Activated T-helper 17 cell treated with anti-CD3 and anti-CD28 coated beads, Interleukin-2, amount 50 U/mL, for 72 hours (primary cell): ENCODE measurements at places on chromosomes 2 and 18.

DNA sequence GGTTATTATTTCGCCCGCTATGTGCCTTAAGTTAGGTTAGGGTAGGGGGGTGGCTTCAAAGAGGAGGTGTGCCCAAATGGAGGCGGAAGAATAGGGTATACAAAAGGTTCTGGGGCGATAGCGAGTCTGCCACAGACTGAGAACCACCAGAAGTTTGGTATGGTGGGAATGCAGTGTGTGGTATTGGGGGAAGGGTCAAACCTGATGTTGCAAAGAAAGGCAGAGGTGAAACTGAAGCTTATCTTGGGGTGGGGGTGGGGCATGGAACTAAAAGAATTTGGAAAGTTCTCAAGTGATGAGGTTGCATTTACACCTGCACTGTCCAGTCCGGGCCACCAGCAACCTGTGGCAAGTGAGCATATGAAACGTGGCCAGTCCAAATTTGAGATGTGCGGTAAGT lies 11.8 kb upstream of the CCBE1 start:
- ATAC-seq, result no peak

DNA sequence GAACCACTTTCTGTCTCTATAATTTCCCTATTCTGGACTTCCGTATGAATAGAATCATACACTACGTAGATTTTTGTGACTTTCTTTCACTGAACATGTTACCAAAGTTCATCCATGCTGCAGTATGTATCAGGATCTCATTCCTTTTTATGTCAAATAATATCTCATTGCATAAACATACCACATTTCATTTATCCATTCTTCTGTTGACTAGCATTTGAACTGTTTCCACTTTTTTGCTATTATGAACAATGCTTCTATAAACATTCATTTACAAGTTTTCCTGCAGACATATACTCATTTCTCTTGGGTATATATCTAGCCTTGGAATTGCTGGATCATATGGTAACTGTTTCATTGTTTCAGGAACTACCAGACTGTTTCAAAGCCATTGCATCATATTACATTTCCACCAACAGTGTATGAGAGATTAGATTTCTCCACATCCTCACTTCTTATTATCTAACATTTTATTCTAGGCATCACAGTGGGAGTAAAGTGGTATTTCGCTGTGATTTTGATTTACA lies 186.2 kb downstream of the DYM start:
- ATAC-seq, result no peak

DNA sequence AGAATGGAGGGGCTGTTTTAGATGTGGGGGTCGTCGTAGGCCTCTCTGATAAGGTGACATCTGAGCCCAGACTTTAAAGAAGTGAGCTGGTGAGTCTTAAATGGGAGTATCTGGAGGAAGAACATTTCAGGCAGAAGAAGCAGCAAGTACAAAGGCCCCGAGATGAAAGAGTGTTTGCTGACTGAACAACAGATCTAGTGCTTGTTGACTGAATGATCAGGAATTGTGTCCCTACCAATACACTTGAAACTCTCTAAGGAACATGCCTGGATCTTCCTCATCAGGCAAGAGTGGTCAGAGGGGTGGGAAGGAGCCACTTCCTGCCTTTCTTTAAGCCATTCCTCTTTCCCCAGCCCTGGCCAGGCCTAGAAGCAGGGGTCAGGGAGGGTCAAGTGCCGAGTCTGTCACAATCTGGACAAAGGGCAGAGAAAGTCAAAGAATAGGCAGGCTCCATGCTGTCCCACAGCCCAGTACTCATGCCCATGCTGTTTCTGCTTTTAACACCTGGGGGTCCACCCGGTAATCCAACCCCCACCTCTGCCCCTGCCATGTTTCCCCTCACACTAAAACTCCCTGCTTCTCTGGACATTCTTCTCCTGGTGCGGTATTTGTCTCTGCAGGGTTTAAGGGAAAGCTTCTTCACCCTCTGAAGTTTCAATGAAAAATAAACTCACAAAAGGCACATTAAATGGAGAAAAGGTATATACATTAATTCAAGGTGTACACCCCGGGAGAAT lies 3.0 kb upstream of the TMEM37 start:
- no peak for ATAC-seq

- ATAC-seq, result no peak
Observed at GRCh38 chr2:18066894-18067293, 188.4 kb downstream of the KCNS3 start.

DNA sequence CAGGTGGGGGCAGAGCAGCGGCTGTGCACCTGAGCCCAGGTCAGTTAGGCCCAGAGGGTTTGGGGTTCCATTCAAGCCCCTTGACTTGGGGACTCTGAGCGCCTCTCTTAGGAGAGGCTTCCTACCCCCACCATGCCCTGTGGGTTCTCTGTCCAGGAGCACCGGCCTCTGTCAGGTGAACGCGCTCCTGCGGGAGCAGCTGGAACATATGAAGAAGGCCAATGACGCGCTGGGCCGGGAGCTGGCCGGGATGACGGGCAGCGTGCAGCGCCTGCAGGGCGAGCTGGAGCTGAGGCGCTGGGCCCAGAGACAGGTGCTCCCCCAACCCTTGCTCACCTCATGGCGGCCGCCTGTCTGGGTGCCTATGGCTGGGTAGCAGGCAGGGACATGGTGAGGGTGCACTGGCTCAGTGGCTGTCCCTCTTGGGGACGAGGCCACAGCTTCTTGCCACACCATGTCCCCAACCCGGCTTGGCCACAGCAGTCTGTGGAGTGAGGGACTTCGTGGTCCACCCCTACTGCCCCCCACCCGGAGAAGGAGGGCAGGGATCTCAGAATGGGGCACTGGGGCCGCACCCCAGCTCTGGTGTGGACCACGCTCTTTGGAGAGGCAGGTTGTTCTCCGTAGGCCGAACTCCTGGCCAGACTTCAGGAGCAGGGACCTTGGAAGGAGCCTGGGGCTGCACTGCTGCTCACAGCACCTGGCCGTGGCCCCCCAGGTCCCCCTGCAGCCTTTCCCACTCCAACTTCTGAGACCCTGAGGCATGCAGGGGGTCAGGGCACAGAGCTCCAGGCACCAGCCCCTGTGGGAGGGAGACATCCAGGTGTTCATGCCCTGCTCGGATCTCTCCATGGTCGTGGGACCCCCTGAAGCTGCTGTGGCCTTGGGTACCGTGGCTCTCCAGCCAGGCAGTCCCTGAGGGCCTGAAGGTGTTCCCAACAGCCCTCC lies 19.7 kb downstream of the CROCC2 start:
- ATAC-seq, result peak; percentile 21

DNA sequence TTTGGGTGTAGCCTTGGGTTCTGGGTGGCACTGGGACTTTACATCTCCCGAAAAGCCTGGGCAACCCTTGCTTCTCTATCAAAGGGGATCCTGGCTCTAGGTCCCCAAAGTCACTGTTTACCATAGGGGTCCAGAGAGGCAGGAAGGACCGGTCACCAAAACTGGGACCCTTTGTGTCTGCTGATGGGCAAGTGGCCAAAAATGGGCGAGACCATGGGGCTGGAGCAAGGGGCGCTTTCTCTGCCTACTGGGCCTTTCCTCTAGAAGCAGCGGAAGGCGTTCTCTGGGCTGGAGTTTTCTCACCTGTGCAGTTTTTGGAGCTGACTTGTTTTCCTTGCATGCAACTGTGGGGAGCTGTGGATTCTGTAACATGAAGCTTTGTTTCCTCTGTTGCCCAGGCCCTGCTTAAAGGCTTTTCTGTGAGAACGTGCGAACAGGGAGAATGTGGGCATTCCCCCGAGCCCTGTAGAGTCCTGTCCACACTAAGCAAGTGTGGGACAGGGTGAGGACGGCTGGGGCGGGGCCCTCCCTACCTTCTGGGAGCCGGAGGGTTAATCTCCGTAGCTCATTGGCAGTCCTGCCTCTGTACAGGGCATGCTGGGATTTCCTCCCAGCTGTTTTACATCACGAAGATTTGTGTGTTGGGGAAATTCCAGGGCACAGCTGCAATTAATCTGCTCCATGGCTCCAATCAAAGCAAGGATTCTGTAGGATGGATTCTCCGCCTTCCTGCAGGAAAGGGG lies 50.2 kb downstream of the TGOLN2 start:
- no peak for ATAC-seq

- ATAC-seq, result no peak
Observed at GRCh38 chr2:164593541-164593940, 27.7 kb downstream of the GRB14 start.

- ATAC-seq, result no peak
Observed at GRCh38 chr18:77316641-77317040, 67.0 kb downstream of the GALR1 start.

DNA sequence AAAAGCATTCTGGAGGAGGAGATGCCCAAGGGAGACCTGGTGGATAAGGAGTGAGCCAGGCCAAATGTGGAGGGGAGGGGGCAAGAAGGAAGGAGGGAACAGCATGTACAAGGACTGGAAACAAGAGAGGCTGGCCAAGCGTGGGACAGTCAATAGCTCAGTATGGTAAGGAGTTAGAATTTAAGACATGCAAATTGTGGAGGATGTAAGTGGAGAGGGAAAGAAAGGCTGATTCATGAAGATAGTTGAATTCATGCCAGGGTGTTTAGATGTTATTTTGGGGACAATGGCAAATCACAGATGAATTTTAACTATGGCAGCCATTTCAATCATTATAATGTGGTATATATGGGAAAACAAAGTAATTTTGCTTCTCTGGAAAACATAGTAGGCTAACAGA lies 462.3 kb downstream of the MEIS1 start:
- ATAC-seq, result no peak

- no peak for ATAC-seq
Observed at GRCh38 chr18:28114472-28114871, 62.5 kb downstream of the CDH2 start.

GRCh38 chr18:44536619-44537018 lies 144.1 kb upstream of the SETBP1 start:
- ATAC-seq, result no peak

DNA sequence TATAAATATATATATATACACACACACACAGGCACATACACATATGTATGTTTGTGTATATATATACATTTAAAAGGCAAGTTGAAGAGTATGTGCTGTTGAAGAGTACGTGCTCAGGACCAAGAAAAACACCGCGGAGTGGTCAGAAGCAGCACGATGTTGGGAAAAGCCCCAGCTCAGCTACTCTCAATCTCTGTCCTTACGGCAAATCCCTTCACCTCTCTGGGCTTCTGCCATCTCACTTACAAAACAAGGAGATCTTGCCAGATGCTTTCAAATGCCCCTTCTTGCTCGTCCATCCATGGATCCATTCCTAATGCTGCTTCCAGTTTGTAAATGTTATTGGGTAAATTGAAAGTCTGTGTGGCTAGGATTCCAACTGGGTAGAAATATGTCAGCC lies 333.9 kb downstream of the BCL11A start:
- no peak for ATAC-seq

DNA sequence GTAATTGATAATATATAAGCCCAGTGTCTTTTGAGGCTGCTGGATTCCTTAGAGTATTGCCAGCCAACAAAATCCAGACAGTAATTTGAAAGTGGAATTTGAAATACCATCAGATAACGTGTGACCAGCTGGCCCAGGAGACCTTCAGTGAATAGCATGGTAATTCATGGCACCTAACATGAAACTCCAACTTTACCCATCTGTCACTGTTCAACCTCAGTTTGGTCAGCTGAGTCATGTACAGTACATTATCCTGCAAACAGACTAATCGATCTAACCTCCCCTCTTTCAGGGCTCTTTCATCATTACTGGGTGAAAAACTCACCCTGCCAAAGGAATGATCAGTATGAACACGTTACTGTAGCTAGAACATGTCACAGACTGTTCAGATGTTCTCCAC lies 230.6 kb downstream of the DOK6 start:
- no peak for ATAC-seq

GRCh38 chr2:146388757-146389156 lies 1456.1 kb upstream of the ACVR2A start:
- no peak for ATAC-seq

DNA sequence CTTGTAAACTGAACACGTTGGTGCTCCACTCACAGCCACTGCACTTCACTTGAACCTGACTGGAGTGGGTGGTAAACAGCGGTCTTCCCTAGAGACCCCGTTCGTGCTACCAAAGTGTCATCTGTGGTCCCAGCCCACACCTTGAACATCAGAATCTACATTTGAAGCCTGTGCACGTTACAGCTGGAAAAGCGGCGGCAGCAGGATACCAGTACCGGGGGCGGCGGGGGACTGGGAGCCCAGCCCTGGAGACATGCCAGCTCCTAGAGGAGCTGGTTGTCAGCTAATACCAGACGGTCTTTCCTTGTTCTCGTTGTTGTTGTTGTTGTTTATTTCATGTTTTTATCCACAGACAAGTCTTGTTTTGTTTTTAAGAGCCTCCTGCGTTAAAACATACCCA lies 156.7 kb downstream of the WDSUB1 start:
- ATAC-seq, result no peak

DNA sequence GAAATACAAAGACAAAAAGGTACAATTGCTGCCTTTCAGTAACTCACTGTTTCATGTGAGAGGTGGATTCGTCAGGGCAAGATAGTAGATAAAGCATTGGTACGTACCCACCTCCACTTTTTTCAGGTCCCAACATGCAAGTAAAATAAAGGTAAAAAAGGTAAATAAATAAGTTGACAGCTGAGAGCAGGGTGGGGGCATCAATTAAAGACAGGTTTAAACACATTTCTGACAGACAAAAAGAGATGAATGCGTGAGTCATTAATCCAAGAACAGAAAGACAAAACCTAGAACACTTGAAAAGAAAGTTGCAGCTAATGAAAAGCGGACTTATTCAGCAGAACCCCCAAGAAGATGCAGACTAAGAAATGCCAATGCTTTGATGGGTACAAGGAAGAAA lies 979.6 kb upstream of the CDH2 start:
- no peak for ATAC-seq

GRCh38 chr2:204344119-204344518 lies 201.2 kb upstream of the PARD3B start:
- no peak for ATAC-seq

- no peak for ATAC-seq
Observed at GRCh38 chr2:225326969-225327368, 72.5 kb upstream of the NYAP2 start.

GRCh38 chr18:43578706-43579105 lies 301.4 kb upstream of the SYT4 start:
- ATAC-seq, result no peak

GRCh38 chr2:1808981-1809422 lies 64.7 kb upstream of the PXDN start:
- ATAC-seq, result no peak

GRCh38 chr2:64054161-64054915 lies 35.1 kb upstream of the VPS54 start:
- no peak for ATAC-seq

GRCh38 chr18:51066273-51066672 lies 36.3 kb downstream of the SMAD4 start:
- ATAC-seq, result no peak

GRCh38 chr2:98346311-98347236 lies at the start of gene CNGA3:
Gene CNGA3, plus strand, starts transcription at chr2:98346456. Its CDS starts 23,520 bp downstream, at chr2:98369976.
- no peak for ATAC-seq
